ENCODE measurements at places on chromosomes 7 and 10.

DNA sequence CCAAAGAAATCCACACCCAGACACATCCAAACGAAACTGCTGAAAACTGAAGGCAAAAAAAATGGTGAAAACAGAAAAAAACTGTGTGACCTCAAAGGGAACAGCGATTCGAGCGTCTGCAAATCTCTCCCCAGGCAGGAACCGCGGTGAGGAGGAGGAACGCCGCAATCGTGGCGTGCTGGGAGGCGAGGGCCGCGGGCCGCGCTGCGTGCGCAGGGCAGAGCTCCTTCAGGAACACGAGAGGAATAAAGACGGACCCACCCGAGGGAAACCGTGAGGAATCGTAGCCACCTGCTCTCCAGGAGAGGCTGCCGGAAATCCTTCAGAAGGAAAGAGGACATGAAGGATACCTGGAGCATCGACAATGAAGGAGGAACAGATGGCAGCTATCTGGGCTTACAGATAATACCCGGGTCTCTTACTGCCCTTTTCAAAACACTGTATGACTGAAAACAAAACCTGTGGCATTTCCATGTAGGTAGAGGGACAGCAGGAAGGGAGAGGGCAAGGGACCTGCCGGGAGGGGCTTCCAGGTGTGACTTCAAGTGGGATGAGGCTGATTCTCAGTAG lies 266.0 kb downstream of the MAD1L1 start:
- no peak for DNase-seq

DNA sequence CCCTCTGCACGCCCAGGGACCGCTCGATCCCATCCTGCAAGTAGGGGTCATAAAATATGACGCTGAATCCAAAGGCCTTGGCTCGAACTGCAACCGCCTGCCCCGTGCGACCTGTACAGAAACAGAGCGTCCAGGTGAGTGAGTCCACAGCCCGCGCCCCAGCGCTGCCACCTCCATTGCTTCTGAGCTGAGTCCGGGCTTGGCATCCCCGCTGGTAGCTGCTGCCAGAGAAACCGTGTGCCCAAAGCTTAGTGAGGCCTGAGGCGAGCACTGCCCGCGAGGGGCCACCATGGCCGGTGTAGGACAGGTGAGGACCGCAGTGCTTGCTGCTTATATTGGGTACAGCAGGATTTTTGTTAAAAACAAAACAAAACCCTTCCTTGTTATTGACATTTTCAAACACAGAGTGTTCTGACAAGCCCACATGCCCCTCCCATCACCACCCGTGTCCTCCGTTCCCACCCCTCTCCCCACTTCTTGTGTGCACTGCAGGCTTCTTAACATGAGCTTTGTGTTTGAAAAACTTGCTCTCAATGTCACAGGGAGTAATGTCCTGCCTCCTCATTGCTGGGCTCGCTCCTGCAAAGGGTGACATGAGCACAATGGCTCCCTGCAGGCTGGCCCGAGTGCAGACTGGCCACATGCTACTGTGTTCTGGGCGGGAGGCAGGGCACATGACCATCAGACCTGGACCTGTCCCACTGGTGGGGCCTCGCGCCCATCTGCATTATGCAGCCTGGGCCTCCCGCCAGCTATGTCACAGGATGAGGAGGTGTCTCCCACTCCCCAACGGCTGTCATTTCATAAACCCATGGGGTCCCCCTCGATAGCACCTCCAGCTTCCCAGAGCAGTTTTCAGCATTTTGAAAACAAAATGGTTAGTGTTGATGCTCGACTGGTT lies 52.9 kb downstream of the ZRANB1 start:
- DNase-seq, result no peak

GRCh38 chr7:118855290-118855689 lies 630.8 kb downstream of the ANKRD7 start:
- DNase-seq, result no peak

DNA sequence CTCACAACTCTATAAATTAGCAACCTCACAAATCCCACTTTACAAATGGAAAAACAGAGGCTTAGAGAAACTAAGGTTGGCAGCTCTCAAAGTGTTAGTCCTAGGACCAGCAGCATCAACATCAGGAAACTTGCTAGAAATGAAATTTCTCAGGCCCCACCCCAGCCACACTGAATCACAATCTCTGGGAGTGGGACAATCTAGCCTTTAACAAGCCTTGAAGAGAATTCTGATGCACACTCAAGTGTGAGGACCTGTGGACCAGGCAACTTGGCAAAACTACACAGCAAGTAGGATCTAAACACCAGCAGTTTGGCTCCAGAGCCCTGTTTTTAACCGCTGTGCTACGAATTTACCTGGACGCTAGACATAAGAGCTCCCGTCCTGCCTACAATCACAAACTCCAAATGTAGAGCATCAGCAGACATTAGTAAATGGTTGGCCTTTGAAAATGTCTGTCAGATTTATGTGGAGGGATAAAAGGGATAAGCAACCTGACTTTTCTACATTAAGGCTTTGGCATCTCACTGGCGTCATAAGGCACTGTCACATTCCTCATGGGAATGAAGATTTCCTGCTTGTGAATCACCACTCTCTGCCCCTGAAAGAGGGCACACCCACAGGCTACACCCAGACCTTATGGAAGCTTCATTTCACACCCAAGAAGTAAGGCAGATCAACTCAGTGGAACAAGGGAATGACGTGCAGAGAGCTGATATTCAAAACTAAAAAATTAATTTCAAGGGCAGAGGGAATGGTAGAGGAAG lies 34.5 kb downstream of the PPP1R3C start:
- DNase-seq, result no peak

DNA sequence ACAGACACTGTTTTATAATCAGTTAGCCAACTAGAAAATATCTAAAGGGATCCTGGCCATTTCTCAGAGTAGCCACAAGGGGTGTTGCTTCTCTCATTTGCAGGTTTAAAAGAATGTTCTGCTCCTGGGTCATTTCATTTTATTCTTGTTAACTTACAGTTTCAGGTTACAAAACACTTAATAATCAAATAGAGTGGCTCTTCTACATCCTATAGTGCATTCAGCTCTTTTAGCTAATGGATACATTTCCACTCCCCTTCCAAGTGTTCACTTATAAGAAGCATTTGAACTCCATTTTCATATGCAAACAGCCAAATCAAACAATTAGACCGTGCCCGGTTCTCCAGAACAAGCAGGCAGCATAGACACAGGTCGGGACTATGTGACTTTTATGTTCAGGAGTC lies 117.5 kb downstream of the TRIL start:
- DNase-seq, result no peak

DNA sequence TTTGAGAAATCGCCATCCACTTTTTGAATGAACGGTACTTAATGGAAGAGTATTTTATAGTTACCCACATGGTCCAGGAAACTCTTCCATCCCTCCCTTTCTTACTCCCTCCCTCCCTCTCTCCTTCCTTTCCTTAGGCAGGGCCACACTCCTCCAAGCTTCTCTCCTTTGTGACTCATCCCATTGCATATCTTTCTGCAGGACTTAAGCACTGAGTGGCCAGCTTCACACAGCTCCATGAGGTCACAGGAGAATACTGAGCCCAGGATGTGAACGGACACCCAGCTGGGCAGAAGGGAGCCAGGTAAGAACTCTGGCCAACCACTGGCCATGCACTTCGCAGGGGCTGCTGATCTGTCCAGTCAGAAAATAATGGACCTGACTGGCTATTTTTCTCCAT lies 189.7 kb upstream of the ADCY1 start:
- no peak for DNase-seq

All from eye (tissue), 1 donor.